ENCODE measurements at places on chromosomes 2 and 18.

GRCh38 chr18:33556846-33557245, 21.2 kb upstream of the ASXL3 start:
- no peak for DNase-seq

- DNase-seq, result no peak
These were observed 87.7 kb downstream of the DGKD start for GRCh38 chr2:233442028-233442310.

DNA sequence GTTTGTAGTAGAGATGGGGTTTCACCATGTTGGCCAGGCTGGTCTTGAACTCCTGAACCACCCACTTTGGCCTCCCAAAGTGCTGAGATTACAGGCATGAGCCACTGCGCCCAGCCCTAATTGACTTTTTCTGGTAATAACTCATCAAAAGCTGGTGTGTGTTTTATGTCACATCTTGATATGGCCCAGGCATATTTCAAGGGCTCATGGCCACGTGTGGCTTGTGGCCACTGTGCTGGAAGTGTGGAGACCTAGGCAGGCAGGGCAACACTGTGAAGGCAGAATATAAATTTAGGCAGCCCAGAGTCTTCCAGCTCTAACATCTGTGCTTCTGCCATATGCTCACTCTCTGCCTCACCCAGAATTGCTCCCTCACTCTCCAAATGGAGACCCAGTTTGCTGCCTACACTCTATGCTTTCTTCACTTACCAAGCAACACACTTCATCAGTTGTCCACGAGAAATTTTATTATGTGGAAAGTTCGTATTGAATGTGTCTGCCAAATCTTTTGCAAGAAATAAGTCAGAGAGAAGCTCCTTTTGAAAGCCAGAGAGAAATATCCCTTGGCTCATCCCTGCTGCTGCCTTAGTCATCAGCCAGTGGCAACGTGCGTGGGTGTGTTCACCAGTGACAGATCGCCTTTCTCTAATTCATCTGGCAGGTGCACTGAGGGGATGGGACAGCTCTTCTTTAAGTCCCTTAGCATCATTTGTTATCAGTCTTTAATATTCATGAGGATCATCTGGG, 129.4 kb upstream of the CXCR4 start:
- DNase-seq, result no peak

- DNase-seq, result no peak
These were observed 860 bp downstream of the CTNNA2 start for GRCh38 chr2:79513711-79514110.

DNA sequence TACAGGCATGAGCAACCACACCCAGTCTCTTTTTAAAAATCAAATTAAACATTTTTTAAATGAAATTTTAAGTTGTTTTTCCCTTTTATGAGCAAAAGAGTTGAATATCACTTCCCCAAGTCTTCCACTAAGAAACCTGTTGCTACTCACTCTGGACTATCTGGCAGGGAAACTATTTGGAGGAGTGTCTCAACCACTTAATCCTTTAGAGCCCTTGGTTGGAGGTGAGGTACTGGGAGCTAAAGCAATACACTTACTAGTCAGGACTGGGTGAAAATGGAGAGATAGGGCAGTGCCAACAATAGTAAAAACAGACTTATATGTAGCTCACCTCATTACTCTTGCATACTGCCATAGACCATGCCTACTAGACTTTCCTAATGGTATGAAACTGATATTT, 135.5 kb downstream of the RND3 start:
- DNase-seq, result no peak

- peak; percentile 73 for DNase-seq
These were observed 1.5 kb upstream of the EPHA4 start for GRCh38 chr2:221573430-221574230.

- no peak for DNase-seq
These were observed 4.3 kb downstream of the VAPA start for GRCh38 chr18:9918016-9918680.

DNA sequence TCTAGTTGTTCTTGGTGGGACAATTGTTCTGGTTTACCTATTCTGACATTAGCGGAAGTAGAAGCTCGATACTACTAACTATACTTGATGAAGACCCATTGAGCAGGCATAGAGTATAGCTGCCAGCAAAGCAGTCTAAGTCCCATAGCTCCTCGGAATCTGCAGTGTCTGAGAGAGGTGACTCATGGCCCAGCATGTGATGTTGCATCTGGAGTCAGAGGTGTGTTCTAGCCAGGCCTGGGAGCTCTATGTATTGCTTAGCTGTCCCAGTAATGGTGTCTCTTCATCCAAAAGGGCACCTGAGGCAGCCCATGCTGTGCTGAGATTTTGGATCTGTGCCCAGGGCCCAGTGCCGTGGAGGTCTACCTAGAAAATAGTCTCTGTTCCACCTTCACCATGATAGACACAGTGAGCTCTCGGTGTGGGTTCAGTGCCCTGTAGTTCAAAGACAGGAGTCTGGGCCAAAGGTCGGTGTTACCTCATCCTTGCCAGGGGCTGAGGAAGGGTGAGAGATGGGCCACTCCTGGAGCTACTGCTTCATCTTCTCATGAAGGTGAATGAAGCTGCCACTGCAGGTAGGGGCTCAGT, 47.3 kb downstream of the MEX3C start:
- no peak for DNase-seq

- no peak for DNase-seq
These were observed 80.0 kb downstream of the RAB31 start for GRCh38 chr18:9788140-9788539.

GRCh38 chr18:36461551-36461987, 164.1 kb downstream of the FHOD3 start:
- DNase-seq, result no peak

- DNase-seq, result no peak
These were observed 62.1 kb upstream of the ZNF516 start for GRCh38 chr18:76557026-76557575.

DNA sequence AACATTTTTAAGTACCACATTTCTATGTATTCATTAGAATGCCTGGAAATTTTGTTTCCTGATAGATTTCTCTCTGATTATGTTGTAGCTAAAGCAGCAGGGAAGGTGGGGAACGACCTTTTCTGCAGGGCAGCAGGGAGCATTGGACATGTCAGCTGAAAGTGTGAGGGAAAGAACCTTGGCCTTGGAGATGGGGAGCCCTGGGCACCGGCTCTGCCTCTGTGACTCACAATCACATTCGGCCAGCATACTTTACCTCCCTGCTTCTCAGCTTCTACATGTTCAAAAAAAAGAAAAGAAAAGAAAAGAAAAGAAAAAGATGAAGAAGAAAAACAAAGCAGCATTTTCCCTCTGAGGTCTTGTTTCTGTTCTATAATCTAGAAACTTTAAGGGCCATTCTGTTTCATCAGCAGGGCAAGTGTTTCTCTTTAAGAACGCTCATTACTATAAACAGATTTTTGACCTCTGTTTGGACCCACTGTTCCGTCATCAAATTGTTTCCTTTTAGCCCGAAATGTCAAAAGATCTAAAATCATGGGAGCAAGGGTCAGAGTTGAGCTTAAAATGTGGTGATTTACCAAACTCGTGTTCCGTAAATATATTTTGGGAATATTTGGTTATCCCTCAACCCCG, 27.9 kb downstream of the SETBP1 start:
- DNase-seq, result no peak

- no peak for DNase-seq
These were observed 101.4 kb downstream of the ARHGAP28 start for GRCh38 chr18:6830916-6831315.

DNA sequence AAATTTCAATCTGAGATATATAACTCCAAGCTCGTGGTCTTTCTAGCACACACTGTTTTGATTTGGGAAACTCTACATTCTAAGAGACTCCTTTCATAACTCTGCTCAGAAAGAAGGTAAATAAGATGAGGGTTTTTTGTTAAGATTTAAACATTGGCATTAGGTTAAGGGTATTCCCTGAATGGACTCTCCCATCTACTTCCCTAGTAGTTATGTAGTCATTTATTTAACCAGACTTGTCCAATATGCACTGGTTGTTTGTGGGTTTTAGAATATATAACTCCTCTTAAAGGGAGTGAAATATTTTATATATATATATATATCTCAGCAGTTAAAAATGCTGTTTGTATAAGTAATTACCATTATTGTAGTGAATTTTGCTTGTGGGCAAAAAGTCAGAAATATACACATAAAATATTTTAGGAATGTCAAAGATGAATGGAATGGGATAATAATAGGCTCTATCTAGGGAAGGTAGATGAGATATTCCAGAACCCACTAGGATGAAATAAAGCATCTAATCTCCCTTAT, 61.5 kb upstream of the WDR75 start:
- DNase-seq, result no peak

- no peak for DNase-seq
These were observed 235.3 kb downstream of the ANKRD36 start for GRCh38 chr2:97348265-97348664.

DNA sequence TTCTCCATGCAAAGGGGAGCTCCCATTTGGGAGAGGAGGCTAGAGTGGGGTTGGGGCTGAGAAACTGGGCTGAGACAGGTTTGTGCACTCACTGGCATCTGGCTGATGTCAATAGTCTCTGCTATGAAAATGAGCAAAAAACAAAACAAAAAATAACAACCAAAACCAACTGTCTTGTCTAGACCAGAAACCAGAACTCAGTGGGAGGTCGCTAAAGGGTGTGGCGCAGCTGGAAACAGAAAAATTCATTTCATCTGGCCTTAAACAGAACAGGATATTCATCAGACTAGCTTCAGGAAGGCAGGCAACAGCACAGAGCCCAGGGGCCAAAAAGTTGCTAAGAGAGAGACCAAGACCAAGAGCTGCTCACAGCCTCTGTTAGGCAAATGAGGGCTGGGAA, 126.1 kb downstream of the THNSL2 start:
- no peak for DNase-seq

DNA sequence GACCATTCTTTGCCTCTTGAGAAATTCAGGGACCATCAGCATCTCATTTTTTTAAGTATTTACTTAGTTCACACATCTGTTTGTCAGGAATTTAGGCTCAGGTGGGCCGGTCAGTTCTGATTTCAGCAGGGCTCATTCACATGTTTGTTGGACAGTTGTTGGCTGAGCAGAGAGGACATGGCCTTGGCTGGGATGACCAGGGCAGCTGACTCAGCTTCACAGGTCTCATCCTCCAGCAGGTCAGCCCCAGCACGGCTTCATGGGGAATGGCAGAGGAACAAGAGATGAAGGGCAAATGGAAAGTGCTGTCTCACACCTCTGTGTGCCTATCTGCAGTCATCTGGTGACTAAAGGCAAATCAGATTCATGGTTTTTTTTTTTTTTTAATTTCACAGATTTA, 136.1 kb upstream of the TMEM200C start:
- DNase-seq, result no peak

Data from activated CD8-positive, alpha-beta memory T cell treated with anti-CD3 and anti-CD28 coated beads for 1 hour (primary cell).